Heart right ventricle (tissue), 16 donors: ENCODE measurements at places on chromosomes 4 and X.

GRCh38 chr4:40582413-40582812, 47.3 kb downstream of the RBM47 start:
- DNase-seq: no peak

- DNase-seq: no peak
These were observed 34.8 kb downstream of the OSTC start for GRCh38 chr4:108685036-108685686.

DNA sequence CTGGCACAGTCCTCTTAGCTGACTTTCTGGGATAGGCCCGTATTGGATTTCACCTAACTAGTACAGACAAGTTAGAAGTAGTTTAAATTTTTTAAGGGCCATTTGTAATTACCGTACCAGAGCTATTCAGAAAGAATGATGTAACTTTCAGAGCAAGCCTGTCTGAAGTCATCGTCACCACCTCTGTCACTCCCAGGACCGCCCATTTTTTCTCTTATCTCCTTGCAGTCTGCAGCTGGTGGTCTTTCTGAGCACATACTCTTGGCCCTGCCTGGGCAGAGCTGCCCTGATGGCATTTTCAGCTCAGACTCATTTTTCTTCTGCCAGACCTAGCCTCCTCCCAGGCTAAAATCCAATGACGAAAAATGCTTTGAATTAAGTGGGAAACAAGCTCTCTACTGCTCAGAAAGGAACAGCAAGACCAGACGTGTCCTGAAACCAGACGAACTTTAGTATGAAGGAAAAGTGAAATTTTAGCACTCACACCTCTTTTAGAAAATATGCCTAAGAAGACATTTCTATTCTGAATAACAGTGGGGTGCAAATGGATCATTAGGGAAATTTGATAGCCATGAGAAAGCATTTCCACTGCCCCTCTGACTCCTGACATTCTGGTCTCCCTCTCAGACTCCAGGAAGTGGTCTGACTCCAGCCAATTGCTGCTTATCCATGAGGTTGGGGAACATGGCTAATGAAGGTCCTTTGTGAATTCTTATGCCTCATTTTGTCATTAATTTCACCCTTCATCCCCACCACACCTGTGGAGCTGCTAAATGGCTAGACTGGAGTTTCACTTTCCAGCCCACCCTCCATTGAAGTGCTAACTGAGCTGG, 162.4 kb upstream of the GYPA start:
- DNase-seq: no peak

DNA sequence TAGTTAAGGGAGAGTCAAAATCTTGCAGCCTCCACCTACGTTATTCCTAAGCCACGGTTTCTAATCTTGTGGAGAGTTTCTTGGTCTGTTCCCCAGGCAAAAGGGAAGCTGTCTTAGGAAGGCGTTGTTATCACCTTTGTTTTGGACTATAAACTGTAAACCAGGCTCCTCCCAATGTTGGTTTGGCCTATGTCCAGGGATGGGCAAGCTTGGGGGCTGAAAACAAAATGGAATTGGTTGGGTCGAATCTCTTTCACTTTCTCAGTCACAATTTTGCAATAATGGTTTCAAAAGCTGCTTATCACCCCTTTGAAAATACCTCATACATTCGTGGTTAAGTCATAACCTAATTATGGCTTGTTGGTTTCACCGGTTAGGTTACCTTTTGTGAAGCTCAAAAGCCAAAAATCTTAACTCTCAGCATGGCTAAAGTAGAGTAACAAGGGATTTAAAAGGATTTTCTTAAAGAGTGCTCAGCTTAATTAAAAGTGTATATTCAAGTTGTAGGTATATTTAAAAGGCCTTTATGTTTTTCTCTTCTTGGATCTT, 232.1 kb downstream of the CHM start:
- no peak for DNase-seq

DNA sequence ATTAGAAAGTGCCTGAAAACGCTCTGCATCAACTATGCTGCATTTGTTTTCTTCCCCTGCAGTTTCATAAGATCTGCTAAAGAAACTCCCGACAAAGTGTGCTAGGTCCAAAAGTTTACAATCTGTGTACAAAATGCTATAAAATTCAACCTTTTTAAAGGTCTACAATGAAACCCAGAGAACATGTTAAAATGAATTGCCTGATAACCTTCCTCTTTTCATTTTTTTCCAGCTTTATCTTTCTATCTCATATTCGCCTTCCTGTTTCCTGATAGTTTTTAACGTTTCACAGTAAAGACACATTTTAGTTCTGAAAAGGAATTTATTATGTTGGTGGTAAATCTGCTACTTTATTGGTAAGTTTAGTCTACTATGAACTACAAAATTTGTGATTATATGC, 9.5 kb upstream of the HPGDS start:
- DNase-seq: no peak

DNA sequence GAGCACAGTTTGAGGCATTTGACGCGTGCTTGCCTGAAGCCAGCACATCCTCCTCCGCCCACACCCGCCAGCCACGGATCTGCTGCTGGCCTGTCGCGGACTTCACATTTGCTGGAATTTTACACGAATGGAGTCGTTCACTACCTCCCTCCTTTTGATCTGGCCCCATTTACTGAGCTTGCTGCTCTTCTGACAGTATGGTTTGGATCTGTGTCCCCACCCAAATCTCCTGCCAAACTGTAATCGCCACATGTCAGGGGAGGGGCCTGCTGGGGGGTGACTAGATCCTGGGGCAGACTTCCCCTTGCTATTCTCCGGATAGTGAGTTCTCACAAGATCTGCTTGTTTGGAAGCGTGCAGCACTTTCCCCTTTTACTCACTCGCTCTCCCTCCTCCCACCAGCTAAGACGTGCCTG, 19.9 kb upstream of the CPLX1 start:
- DNase-seq: no peak

DNA sequence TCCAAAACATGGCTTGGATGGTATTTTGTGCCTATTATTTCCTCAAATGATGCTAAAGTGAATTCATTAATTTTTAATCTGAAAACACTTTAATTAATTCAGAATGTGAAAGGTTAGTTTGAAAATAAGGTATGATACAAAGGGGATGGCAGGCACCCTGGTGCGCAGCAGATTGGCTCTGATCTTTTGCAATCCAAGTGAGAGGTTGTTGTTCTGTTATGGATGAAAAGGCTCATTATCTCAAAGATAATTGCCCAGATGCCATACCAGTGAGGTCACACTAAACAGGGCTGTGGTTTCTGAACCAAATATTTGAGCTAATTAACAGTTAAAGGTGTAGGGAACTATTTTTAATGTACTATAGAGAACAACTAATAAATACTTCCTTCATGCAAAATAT, 504.9 kb downstream of the RAPGEF2 start:
- DNase-seq: no peak

- no peak for DNase-seq
These were observed 40.8 kb downstream of the SMIM14 start for GRCh38 chr4:39597695-39598381.

- DNase-seq: no peak
These were observed 323.9 kb upstream of the CASK start for GRCh38 chrX:42247241-42247640.

DNA sequence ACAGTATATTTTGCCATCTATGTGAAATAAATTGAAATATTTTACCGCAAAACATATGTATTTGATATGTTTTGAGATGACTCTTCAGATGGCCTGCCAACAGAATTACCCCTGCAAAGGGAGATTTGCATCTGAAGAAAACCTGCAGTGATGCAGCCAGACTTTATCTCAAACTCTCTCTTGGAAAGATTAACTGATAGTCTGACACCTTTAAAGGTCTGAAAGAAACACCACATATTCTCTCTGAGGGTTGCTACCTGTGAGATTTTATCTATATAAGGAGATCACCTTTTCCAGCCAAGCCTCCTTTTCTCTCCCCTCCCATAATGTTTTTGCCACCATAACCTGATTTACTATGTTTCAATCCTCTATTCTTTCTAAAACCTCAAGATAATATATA, 1106.3 kb upstream of the IGFBP7 start:
- no peak for DNase-seq

- DNase-seq: peak; percentile 41
These were observed 41.3 kb downstream of the ABLIM2 start for GRCh38 chr4:8117278-8117682.

- DNase-seq: peak; percentile 40
These were observed 492 bp upstream of the NKX3-2 start for GRCh38 chr4:13544606-13545393.

DNA sequence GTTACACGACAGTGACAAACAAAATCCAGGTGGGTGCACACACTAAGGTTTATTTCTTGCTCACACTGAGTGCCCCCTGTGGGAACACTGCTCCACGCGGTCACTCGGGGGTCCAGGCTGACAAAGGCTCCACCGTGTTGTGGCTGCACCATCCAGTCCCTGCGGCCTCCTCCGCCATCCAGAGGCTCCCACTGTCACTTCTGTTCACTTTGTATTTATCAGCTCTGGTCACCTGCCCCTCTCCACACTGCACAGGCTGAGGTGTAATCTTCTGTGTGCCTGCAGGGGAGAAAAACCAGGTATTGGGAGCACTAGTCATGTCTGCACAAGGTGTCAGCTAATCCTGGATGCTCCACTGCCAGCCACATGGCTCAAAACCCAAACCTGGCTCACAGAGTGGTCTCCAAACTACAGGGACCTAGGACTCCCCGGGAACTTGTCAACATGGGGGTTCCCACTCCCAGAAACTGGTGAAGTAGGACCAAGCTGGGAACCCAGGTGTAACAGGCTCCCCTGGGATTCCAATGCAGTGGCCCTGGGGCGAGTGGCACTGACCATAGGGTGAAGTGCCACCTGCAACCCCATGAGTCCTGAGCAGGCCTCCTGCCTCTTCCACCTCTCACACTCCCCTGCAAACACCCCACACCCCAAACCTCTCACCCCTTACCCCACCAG, 25.5 kb downstream of the HMX1 start:
- DNase-seq: no peak

DNA sequence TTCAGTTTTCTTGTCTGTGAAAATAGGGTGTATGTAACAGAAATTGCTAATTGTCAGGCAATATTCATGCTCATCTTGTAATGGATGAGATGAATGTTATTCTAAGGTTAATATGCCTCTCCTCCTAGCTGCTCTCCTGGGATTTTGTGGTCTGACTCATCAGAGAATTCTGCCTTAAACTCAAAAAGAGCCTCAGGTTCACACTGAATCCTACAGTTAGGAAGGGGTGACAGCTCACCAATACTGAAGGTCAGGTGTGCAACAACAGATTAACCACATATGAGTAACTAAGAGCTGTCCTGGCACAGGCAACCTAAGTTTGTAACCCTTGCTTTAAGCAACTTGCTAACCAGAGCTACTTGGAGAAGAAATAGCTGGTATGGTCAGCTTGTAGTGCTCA, 197.7 kb downstream of the SPATA18 start:
- no peak for DNase-seq

DNA sequence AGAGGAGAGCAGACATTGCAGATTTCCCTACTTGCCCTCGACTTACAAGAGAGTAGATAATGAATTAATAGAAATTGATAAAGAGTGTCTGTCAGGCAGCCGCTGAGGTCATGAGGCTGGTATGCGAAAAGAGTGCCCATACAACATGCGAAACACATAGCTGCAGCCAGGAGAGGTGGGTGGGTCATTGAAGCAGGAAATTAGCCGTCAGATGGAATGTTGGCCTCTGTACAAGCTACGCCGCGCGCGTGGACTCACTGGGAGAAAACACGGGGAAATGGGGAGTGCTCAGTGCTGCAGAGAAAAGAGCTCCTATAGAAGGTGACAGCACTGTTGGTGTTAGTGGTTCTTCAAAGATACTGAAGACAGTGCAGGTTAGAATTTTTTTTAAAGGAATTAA, 125.1 kb downstream of the RAPGEF2 start:
- DNase-seq: peak; percentile 84

DNA sequence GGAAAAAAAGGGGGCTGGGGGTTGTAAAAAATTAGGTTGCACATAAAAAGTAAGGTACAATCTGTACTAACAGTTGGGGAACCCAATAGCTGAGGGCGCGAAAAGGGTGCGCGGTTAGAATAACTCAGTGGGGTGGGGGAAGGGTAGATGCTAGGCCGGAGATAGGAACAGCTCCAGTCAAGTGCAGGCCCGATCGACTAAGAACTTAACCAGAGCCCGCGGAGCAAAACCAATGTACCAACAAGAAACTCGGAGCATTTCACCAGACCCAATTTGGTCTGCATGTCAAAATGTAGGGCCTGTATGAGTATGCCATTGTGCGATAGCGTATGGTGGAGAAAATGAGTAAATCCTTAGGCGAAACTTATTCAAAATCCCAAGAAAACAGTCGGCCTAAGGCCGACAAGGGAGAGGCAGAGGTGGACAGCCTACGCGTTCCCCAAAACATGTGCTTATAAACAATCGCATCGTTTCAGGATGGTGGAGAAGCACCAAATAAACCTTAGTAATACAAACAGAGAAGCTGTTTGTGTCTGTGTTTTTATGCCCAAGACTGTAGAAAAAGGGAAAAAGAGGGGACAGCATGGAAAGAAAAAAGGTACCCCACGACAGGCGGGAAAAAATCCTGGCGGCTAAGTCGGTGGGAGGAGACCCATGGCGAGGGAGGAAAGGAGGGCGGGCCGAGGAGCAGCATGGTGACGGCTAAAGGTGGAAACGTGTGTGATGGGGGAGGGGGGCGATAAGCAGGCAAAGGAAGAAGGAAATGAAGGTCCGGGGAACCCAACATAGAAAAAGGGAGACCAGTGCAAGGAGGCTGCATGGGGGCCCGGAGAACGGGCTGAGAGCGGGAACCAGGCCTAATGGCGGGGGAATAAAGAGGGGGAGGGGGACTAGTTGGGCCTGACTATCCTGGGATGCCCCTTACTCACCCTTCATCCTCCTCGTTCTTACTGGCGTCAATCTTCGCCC, 990 bp downstream of the HNRNPD start:
- peak; percentile 60 for DNase-seq

DNA sequence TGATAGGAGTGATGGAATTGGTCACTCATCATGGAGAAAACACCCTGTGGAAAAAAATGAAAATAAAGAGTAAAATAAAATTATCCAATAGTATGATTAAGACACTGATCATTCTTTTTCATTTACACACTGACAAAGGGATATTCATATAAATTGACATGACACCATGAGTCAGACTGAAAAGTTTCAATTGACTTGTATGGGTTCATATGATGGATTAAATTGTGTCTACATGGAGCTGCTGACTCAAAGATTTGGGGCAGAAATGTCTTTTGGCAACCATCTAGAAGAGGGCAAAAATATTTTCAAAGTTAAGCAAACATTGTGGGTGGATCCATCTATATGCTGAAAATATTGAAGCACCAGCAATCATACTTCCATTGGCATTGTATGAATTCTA, 153.4 kb upstream of the PPP3CA start:
- DNase-seq: no peak

- no peak for DNase-seq
These were observed 386.2 kb upstream of the FGF16 start for GRCh38 chrX:77061022-77061421.

- DNase-seq: no peak
These were observed 243.2 kb downstream of the SPOCK3 start for GRCh38 chr4:166991006-166991561.
